NCI-H1930 (cell line): ENCODE measurements at places on chromosomes 3 and 15.

DNA sequence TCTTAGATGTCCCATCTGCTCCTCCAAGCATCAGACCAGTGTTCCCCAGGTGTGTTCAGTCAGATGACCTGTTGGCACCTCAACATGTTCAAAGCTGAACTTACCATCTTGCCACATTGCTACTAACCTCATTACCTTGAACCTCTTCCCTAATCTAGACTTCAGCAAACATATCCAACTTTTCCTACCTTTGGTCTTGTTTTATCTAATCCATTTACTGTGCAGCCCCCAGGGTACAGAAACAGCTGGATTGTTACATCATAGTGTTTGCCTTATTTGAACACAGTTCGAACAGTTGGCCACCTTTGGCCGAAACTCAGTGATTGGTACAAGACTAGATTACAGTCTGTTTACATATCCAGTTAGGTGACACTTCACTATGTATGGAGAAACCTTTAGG is 36.1 kb upstream of the MCF2L2 start:
- DNase-seq = no peak

DNA sequence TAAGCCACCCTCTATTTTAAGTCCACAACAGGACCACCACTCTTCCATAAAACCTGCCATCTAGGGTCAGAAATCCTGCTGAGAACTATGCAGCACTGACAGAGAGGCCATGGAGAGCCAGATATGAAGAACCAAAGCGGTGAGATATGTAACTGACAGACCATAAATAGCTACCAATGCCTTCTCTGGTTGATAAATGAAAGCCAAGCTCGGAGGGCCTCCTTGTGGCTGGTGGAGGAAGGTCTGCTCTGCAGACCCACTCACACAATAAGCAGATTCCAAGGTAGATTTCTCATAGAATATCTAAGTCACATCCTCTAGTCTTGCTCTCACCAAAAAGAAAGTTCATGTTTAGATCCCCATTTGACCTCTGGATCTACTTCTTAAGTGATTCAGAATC is 38.9 kb downstream of the RYK start:
- no peak for DNase-seq

DNA sequence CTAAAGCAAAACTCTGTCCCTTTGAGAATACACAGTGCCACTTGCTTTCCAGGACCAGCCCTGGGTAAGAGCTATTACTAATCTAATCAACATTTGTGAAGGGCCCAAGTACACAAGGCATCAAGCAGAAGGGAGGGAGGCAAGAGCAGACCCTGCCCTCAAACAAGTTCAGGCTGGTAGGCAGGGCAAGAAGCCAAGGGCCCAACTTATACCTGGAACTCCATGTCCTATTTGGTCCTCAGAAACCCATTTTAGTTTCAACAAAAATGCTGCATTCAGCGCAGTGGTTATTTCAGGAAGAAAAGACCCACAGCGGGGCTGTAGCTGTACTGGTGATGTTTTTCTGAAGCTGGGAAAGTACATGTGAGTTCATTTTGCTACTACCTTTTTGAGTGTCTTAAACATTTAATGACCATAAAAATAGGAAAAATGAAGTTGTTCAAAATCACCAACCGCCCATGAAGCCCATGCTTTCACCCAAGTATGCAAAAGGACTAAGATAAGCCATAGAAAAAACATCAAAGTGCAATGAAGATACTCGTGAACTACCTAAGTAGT is 2.8 kb downstream of the RPS17 start:
- DNase-seq = no peak

GRCh38 chr3:105399611-105400010 is 32.9 kb downstream of the ALCAM start:
- DNase-seq = no peak

DNA sequence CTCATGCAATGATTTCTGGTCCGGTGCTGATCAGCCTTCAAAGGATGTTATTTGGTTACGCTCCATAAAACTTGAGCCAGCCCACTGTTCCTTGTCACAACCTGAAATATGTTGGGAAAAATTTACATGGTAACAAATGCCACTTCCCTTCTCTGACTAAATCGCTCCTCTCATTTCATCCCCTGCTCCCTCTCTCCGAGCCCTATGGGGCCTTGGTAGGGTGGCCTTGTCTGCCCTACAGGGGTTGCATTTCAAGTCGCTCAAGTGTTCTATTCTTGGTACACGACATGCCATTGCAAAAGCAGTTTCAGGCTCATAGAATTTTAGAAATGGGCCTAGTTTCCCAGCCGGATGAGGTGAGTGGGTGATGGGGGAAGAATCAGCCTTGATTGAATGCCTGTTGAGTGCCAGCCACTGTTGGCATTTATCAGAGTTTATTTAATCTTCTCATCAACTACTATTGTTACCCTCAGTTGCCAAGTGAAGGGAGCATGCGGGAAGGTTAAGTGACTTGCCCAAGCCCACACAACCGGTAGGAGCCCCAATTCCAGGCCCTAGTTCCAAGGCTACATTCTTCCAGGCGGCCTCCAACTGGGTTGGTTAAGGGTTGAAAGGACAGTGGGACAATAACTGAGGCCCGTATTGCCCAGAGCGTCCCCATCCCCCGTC is 961 bp upstream of the ABHD2 start:
- no peak for DNase-seq

DNA sequence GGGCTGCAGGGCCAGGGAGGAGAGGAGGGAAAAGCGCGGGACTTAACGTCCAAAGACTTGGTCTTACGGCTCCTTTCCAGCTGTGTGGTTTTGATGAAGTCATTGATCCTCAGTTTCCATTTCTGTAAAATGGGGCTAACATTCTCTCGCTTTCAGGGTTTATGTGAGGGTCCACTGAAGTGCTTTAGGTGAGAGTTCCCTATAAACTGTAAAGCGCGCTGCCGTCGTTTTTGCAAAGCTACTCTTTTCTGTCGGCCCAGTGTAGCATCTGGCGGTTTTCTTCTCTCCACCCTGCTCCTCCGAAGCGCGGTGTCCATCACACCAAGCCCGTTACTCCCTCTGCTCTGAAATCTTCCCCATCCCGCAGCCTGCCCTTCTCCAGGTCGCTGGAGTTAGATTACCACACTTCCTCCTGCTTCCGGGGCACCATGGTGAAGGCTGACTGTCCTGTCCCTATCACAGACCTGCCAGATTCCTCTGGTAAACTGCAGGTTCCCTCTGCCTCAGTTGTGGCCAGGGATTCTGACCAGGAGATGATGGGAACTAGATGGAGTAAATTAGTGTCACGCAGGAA is 702 bp upstream of the DNAJC17 start:
- no peak for DNase-seq

GRCh38 chr15:37086120-37086519 is 14.2 kb downstream of the MEIS2 start:
- DNase-seq = no peak

GRCh38 chr3:23811919-23812318 is 6.2 kb downstream of the UBE2E1 start:
- DNase-seq = no peak

GRCh38 chr3:94607778-94608177 is 544.9 kb downstream of the NSUN3 start:
- DNase-seq = no peak

DNA sequence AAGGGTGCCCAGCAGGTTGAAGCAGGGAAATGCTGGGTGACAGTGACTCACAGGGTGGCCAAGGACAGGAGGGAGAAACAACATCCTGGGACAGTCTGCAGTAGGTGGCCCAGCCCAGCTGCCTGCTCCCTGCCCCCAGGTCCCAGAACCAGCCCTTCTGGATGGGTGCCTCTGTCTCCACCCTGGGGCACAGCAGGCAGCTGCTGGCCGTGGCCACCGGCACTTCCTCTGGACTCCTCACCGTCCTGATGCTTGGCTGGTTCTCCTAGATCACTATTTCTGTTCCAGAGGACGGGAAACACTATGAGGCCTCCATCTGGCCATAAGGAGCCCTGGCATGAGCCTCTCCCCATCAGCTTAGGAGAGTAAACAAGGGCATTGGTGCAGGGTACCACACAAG is 258.9 kb downstream of the XXYLT1 start:
- no peak for DNase-seq

DNA sequence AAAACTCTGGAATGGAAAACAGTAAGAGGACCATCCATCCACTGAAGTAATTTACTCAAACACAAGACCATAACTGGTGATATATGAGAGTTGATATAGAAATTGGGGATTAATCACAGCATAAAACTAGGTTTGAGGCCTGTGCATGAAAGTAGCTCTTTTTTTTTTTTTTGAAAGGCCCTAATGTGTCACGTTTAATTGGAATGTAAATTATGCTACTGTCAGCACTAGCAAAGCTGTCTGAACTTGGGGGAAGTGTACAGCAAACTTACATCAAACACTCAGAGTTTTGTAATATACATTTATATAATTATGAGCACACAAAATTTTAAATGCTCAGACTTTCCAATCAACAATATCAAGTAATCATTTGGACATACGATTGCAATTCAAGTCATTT is 154.1 kb downstream of the GREM1 start:
- no peak for DNase-seq

- DNase-seq = no peak
These were observed 1.9 kb downstream of the CISH start for GRCh38 chr3:50609763-50610085.

DNA sequence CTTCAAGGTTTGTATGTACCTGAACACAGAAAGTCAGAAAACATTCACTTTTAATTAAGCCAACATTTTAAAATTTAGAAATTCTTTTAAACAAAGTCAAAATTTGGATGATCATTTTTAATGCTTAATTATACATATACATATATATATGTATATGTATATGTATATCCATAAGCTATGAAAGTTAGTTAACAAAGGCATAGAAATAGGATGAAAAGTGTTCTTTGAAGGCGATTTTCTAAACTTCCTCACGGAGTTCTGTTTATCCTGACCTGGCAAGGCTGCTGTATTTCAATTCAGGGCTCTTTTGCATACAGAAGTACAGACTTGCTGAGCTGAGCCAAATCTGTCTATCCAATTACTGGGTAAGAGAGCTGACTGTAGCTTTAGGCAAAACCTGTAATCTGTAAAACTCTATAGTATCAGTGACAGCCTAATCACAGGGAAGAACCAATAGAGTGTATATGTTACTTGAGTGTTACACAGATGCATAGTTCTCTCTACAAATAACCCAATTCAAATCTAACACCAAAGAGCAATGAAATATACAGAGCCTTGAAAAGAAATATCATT is 32.1 kb upstream of the THRB start:
- DNase-seq = no peak

DNA sequence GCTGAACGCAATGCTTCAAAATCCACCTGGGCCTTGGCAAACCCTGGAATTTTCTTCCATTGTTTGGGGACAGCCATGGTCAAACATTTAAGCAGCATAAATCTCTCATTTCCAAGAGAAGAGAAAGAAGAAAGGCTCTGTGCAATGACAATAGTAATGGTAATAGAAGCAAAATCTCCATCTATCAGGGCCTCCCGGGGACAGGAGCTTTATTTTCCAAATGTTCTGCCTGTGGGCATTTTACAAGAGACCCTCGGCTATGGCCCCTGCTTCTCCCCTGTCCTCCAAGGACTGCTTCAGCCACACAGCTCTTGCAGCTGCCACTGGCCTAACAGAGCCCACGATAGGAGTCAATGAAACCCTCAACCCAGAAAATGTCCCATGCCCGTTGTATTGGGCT is 12.7 kb upstream of the FAM240A start:
- no peak for DNase-seq

- DNase-seq = peak; percentile 14
These were observed 140.6 kb downstream of the RBPMS2 start for GRCh38 chr15:64634576-64635498.

DNA sequence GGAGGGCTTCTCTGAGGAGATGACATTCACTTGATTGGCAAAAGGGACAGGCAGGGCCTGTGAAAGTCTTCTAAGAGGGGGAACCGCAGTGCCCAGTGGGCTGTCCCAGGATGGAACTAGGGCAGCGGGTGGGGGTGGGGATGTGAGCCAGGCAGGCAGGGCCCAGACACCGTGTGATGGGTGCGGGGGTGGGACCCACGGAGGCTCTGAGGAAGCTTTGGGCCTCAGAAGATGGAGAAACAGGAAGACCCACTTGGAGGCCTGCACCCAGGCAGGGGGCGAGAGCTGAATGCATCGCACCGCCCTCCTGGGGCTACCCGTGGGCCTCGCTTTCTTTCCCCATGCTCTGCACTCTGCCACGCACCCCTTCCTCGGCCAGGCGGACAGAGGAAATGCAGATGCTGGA is 32.9 kb upstream of the ACAD9 start:
- DNase-seq = no peak

DNA sequence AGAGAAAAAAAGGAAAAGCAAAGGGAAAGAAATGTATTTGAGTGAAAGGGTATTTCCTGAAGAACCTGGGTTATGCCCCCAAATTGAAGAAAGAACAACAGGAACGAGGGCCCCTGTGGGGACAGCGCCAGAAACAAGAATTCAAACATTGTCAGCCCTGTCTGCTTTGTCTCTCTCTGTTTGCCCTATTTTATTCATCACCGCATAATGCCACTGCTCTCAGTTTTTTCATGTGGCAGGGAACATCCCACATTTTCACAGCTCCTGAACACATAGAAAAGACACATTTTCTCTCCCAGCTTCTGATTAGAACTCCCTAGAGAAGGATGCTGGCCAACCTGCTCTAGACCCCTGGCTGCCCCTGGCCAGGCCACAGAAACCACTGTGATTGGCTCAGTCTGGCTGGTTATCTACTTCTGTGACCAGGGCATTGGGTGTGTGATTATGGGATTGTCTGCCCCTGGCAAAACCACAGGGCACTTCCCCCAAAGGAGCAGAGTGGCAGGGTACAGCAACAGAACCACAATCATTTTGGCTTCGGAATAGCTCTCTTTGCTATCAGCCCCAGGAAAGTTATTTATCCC is 31.3 kb upstream of the CCDC54 start:
- DNase-seq = no peak
